ENCODE measurements at places on chromosomes 5 and 9.

DNA sequence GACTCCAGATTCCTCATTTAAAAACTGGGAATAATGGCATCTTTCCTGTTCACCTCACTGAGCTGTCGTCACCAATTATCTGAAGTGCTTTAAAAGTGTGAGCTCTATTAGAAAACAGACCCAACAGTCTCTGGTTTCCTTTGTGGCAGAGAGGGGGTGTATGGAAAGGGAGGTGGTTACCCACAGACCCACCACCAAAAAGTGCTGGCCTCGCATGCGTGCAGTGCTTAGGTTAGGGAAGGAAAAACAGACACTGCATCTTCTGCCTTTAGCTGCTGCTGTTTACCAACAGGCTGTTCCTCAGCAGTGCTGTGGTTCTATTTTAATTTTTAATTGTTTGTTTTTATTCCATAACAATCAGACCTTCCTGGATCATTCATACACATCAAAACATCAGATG, 249.6 kb downstream of the PIK3R1 start:
- DNase-seq, result no peak

- DNase-seq, result no peak
Observed at GRCh38 chr5:168140241-168140640, 151.2 kb upstream of the WWC1 start.

DNA sequence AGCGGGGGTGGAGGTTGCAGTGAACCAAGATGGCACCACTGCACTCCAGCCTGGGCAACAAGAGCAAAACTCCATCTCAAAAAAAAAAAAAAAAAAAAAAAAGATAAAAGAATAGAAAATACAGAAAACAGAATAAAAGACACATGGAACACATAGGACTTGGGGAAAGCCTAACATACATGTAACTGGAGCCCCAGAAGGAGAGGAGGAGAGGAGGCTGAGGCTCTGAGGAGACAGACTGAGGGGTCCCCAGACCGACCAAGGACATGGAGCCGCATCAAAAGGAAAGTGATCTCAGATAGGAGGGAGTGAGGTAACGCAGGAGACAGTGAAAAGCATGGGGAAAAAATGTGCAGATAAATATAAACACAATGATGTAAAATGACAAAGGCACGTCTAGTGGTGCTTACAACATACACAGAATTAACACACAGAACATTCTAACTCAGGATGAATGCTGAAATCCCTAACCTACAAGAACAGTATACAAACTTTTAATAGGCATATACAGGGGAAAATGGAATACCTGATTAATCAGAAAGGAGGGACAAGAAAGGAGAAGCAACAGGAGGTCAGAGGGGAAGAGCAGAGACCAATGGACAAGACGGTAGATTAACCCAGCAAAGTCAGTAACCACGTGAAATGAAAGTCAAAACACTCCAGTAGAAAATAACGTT, 65.2 kb upstream of the UBAC1 start:
- no peak for DNase-seq

GRCh38 chr5:176528761-176529115, 8.5 kb downstream of the RNF44 start:
- no peak for DNase-seq

DNA sequence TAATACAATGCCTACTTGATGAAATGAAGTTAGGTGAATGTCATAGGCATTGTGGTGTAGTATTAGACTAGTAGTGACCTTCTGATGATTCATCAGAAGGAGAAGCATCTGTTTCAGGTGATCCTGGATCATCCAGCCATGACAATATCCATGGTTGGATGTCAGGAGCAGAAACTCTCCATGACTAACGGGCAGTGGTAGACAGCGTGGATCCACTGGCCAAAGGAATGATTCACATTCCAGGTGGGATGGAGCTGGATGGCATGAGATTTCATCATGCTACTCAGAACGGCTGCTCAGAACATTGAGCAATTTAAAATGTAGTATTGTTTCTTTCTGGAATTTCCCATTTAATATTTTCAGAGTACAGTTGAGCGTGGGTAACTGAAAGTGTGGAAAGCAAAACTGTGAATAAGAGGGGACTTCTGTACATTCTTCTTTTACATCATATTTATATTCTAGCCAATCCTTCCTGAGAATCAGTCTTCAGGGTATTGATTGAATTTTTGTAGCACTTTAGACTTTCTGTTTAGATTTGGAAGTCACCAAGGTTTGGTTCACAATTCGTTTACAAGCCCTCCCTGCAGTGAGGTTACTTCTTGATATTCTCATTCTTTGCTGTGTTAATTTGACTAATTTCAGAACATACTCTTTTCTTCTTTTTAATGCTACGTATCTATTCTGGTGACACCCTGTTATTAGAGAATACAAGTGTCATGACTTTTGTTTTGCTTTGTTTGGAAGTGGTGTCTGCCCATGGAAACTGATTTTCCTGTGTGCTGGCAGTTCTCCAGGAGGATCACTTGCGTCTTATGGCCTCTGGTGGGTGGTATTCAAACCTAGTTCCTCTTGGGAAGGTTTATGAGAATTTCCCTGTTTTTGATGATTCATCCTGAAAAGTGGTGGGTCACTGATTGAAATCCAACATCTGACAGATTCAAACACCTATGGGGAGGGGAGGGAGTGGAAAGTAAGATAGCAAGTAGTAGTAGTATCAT, 12.2 kb upstream of the CLINT1 start:
- peak; percentile 20 for DNase-seq

- no peak for DNase-seq
Observed at GRCh38 chr5:160083501-160083900, 35.7 kb downstream of the PWWP2A start.

DNA sequence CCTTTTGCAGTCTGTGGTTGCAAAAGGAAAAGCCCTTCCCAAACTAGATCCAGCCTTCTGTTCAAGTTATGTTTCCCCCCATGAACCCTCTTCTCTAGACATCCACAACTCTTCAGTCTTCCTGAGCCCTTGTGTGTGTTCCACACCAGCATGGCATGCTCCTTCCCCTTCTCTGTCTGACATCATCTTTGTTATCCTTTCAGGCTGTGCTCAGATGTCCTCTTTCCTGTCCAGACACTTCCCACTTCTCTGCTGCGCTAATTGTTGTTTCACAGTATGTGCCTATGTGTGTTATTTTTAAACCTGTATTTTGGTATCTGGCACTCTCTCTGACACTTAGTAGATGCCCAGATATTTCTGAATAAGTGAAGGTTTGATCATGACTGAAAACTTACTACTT, 38.2 kb downstream of the FOCAD start:
- DNase-seq, result no peak

- peak; percentile 48 for DNase-seq
Observed at GRCh38 chr5:173781816-173782670, 106.1 kb upstream of the CPEB4 start.

GRCh38 chr9:120783602-120784047, 9.6 kb downstream of the FBXW2 start:
- no peak for DNase-seq

- DNase-seq, result no peak
Observed at GRCh38 chr5:158942217-158942616, 157.5 kb downstream of the EBF1 start.

GRCh38 chr5:163964671-163965070, 459.3 kb downstream of the MAT2B start:
- DNase-seq, result no peak

- no peak for DNase-seq
Observed at GRCh38 chr9:32741706-32742105, 41.6 kb upstream of the TMEM215 start.

DNA sequence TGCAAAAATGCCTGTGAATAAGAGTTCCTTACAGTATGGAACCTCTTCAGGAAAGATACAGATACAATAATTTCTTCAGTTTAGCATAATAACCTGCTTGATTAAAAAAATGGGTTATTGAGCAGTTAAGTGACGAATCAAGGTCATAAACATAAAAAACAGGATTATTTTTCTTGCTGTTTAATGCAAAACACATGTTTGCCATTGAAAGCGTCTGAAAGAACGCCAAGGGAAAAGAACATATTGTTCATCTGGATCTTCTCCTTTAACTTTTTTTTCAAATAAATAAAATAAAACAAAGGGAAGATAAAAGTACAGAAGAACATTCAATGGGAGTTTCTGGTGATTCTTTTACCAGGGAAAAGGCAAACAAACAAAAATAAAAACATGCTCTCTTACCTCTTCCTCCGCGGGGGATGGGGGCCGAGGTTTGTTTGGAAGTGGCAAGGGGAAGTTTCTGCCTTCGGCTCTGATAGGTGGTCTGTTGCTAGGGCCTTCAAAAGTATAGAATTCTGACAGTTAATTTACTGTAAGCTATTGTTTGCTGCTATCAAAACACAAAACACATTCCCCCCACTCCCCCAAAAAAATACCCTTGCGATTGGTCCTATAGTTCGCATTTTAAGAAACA, 20.1 kb downstream of the C5orf58 start:
- DNase-seq, result no peak

DNA sequence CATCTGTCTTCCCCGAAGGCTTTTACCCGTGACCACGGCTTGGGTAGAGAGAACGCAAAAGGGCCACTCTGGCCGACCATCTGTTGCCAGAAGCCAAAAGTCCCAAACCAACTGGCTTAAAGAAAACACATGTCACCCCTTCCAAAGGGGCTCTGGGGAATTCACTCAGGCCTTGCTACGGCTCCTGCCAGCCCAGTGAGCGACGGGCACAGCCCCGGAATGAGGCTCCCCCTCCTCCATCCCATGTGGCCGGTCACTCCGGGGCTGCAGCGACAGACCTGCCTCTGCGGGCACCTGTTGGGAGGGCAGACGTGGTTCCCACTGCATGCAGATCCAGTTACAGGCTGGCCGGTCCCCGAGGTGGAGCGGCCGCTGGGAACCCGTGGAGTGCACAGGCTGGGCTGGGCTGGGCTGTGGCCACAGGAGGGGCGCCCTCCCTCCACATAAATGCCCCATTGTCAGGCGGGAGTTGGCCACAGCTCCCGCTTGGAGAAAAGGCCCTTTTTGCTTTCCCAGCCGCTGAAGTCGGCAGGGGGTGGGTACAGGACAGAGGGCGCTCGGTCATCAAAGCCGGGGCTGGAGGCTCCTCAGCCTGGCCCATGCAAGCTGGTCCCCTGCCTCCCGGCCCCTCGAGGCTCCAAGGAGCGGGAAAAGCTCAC, 19.9 kb downstream of the NOTCH1 start:
- no peak for DNase-seq

DNA sequence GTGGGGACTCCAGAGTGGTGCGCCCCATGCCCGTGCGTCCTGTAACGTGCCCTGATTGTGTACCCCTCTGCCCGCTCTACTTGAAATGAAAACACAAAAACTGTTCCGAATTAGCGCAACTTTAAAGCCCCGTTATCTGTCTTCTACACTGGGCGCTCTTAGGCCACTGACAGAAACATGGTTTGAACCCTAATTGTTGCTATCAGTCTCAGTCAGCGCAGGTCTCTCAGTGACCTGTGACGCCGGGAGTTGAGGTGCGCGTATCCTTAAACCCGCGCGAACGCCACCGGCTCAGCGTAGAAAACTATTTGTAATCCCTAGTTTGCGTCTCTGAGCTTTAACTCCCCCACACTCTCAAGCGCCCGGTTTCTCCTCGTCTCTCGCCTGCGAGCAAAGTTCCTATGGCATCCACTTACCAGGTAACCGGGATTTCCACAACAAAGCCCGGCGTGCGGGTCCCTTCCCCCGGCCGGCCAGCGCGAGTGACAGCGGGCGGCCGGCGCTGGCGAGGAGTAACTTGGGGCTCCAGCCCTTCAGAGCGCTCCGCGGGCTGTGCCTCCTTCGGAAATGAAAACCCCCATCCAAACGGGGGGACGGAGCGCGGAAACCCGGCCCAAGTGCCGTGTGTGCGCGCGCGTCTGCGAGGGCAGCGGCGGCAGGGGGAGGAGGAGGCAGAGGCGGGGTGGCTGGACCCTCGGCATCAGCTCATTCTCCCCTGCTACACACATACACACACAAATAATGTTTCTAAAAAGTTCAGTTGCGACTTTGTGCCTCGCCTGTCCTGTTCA, 668 bp downstream of the GLIS3 start:
- DNase-seq, result peak; percentile 23

DNA sequence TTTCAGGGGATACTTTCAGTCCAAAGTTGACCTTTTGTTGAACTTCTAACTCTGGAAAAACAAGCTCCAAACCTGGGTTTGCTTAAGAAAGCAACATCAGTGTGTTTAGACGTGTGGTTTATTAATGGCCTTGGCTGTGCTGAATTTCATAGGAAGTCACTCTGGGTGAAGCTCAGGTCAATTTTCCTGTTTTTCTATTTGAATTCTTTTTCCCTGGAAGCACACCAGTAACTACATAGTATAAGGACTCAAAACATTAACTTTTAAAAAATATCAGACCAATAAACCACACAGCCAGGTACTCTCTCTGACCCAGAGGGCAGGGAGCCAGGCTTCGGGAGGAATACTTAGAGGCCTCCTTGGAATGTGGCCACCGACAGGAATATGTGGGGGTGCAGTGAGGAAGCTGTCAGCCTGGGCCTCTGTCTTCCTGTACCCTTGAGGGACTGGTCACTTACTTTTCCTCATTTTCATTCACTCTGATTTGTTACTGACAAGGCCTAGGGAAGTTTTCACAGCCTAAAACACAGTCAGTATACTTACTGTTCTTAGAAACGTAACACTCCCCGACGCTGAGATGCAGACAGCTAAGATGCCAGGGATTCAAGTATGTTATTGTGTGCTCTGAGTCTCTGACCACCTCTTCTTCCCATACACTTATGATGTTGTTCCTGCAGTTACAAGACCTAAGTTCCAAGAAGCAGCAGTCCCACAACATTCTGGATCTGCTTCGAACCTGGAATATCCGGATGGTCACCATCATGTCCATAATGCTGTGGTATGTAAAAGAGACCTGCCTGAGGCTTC, 18.9 kb downstream of the SLC22A5 start:
- no peak for DNase-seq

- DNase-seq, result peak; percentile 44
Observed at GRCh38 chr5:36060420-36060887, 6.2 kb downstream of the UGT3A2 start.

DNA sequence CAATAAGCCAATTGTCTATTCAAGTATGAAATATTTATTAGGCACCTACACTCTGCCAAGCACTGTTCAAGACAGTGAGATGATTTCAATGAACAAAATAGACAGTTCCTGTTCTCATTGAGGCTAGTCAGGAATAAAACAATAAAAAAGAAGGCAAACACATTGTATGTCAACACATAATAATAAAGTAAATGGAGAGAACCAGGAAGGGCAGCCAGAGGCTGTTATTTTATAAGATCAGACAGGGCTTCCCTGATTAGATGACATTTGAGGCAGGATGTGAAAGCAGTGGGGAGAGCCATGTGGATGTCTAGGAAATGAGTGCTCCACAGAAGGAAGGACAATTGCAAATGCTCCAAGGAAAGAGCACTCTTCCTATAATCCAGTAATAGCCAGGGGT, 2371.1 kb downstream of the MAT2B start:
- DNase-seq, result no peak

Data from GM12865 (cell line).